ENCODE measurements at places on chromosomes 11 and 22. TPM values are rescaled to one million over a fixed set of nuclear protein-coding genes. Genes with fewer than 3 reads are reported as not detected.

Gene LDHAL6A
- not detected for total RNA-seq

Gene CYP2D6
- total RNA-seq, result 0.18 TPM

Gene POU2AF3
- not detected for total RNA-seq

Gene KCNJ4
- not detected for total RNA-seq

Gene OR51B2
- not detected for total RNA-seq

Gene E2F8
- total RNA-seq, result 0.36 TPM

Gene SLC1A2
- 0.81 TPM for total RNA-seq

Gene PTGDR2
- not detected for total RNA-seq

Gene DUSP8
- 0.72 TPM for total RNA-seq

Gene TEX54
- total RNA-seq, result not detected

Gene BAIAP2L2
- 2.4 TPM for total RNA-seq

Gene TNNT3
- 5.1 TPM for total RNA-seq

Gene ELFN2
- total RNA-seq, result 0.81 TPM

Gene NXPE1
- total RNA-seq, result not detected

Gene SCARF2
- 32.1 TPM for total RNA-seq

Gene NAA40
- total RNA-seq, result 13.9 TPM

Gene CAVIN3
- total RNA-seq, result 318 TPM

Gene ANKRD49
- total RNA-seq, result 15.3 TPM

Gene SEPTIN3
- total RNA-seq, result not detected

Gene MAPK11
- 14.4 TPM for total RNA-seq

Gene ACTN3
- total RNA-seq, result under 0.01 TPM

Gene SMC1B
- total RNA-seq, result not detected

Gene CAPN5
- total RNA-seq, result 19.0 TPM

Gene TMEM191B
- total RNA-seq, result 0.97 TPM

Gene SCGB2A2
- not detected for total RNA-seq

Gene CCDC116
- 0.16 TPM for total RNA-seq

Gene KDM4D
- total RNA-seq, result 0.72 TPM

Gene PNPLA3
- total RNA-seq, result 1.5 TPM

Gene RFPL2
- total RNA-seq, result not detected

Gene TBX1
- not detected for total RNA-seq

Gene NPAS4
- total RNA-seq, result not detected

Gene NOL12
- 21.9 TPM for total RNA-seq

Gene MSANTD2
- 5.8 TPM for total RNA-seq

Gene OR5P2
- total RNA-seq, result not detected

Gene GRM5
- total RNA-seq, result not detected

Gene BIK
- not detected for total RNA-seq

Gene TRIM44
- total RNA-seq, result 16.2 TPM

Gene DDIAS
- 2.9 TPM for total RNA-seq

Gene XKR3
- total RNA-seq, result not detected

Gene ZNF202
- 2.7 TPM for total RNA-seq
